GM23248 (cell line): ENCODE measurements at places on chromosomes 13 and 19. TPM values are rescaled to one million over a fixed set of nuclear protein-coding genes. Genes with fewer than 3 reads are reported as not detected.

- no peak for DNase-seq
These were observed 148.0 kb downstream of the DCLK1 start for GRCh38 chr13:35983206-35983605.

DNA sequence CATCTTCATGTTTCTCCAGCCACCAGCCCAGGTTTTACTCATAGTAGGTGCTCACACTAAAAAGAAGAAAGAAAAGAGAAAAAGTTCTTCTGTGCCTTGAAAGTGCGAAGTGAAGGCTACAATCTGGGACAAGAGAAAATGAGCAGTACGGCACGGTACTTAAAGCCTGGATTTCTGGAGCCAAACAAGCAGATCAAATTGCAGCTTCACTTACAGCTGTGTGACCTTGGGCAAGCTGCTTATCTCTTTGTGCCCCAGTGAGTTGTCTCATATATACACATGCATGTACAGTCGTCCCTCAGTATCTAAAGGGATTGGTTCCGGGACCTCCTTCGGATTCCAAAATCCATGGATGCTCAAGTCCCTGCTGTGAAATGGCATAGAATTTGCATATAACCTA, 41.8 kb downstream of the GSX1 start:
- no peak for DNase-seq

DNA sequence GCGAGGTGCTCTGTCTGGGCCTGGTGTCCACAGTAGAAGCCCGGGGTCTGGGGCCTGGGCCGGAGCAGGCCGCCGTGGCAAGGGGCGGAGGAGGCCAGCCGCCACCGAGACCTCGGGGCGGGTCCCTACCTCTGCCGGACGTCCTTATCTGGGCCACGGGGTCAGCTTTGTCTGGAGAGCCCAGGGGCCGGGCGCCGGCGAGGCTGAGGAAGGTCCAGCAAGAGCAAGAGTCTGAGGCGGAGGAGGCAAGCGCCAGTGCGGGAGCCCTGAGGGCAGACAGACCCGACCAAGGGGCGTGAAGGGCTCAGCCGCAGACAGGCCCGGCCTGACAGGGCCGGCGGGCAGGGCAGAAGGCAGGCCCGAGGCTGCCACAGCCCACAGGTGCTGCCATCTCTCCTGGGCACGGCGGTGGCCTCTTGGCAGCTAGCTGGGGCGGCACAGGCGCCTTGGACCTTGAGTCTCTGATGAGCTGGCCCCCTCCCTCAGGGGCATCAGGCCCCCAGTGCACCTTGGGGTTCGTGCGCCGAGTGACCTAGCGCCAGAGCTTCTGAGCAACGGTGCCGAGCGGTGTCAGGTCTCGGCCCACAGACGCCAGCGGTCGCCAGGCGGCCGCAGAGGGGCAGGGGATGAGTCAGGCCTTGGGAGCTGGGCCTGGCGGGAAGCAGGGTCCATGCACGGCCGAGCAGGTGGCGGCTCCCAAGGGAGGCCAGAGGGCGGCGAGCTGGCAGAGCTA, 19.1 kb upstream of the AKAP8 start:
- DNase-seq = no peak

DNA sequence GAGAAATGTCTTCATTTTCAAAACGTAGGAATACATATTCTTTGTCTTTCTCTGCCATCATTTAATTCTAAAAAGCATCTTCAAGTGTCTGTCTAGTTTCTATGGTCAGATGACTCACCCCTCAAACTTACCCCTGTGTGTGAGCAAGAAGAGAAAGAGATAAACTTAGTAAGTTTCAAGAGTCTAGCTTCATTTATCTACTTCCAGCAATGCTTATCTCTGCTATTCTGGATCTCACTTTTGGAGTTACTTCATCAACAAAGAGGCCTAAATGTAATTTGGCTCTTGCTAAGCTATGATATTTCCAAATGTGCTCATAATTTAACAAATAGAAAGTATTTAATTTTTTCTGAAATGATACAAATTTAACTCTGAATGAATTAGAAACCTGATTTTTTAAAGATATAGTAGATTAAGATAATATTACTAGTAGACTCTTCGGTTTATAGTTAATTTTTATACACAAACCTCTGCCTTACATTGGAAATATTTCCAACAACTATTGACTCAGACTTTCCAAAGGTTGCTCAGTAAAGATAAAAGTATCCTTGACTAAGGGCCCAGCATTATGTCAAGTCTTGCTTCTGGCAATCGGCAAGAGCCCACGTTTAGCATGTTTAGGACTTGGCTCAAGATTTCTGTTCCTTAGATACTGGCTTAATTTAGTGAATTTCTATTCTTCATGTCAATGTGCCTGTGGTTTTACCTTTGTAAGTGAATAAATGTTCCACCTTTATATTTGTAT, 1511.0 kb upstream of the SLC10A2 start:
- no peak for DNase-seq

DNA sequence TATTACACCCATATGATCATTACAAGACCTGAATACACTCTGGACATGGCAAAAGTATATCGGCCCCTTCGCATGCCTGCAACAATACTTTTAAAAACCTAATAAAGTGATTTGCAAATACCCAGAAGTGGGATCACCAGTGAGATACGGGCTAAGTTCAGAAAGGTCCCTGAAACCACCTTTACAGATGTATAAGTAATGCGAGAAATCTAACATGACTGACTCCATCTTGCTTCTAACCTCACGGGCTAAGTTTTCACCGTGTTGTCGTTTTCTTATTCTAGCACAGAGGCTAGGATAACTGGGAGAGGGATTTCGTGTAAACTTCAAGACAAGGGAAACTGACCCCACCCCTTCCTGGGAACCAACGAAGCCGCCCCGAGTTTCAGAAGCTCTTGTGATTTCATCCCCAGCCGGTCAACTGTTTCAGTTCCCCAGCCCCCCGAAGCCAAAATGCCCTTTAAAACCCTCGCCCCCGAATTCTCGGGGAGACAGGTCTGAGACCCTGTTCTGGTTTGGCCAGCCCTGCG, 703 bp downstream of the NEK3 start:
- DNase-seq = peak; percentile 74

GRCh38 chr13:113152984-113153809, 5.3 kb upstream of the PROZ start:
- DNase-seq = no peak

DNA sequence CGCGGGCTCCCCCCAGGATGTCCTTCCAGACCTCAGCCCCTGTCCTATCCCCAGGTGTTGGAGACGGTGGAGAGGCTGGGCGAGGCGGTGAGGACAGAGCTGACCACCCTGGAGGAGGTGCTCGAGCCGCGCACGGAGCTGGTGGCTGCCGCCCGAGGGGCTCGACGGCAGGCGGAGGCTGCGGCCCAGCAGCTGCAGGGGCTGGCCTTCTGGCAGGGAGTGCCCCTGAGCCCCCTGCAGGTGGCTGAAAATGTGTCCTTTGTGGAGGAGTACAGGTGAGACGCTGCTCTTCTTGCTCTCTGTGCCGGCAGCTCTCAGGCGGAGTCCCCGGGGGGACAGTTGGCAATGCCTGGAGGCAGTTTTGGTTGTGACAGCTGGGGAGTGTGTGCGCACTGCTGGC, 6.9 kb downstream of the TTYH1 start:
- DNase-seq = no peak

- DNase-seq = peak; percentile 32
These were observed 7.0 kb downstream of the PLVAP start for GRCh38 chr19:17370026-17370587.

DNA sequence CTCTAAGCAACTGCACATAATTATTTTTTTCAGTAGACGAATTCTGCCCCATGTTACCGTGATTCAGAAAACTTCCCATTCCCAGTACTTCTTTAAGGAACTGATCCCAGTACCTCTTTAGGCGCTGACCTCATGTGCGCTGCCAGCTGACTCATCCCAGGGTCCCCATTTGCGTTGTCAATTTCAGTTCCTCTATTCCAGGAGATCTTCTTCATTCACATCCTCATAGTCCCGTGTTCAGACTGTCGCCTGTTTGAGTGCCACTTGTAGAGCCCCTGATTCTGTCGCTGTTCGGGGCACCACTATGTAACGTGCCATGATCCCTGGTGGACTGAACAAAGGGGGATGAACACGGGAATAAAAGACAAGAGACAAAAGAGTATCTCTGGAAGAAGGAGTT, 16.4 kb downstream of the FPR3 start:
- DNase-seq = no peak

GRCh38 chr13:23637829-23638228, 67.6 kb downstream of the TNFRSF19 start:
- no peak for DNase-seq

GRCh38 chr19:17606590-17607185, 51.2 kb downstream of the COLGALT1 start:
- DNase-seq = no peak

DNA sequence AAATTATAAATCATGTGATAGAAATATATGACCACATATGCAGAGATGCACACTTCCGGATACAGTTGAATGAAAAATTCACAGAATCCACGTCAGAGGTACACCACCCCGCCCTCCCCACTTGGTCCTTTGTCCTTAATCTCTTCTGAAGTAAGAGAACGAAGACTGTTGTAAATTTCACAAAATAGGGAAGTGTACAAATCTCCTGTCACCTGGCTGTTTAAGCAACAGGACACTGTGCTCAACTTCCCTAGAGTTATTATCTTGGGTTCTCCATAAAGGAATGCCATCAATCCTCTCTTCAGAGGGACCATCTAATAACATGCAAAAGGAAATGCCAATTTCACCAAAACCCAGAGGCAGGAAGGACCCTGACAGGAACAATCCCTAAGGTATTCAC, 10.5 kb upstream of the CEACAM6 start:
- DNase-seq = no peak

DNA sequence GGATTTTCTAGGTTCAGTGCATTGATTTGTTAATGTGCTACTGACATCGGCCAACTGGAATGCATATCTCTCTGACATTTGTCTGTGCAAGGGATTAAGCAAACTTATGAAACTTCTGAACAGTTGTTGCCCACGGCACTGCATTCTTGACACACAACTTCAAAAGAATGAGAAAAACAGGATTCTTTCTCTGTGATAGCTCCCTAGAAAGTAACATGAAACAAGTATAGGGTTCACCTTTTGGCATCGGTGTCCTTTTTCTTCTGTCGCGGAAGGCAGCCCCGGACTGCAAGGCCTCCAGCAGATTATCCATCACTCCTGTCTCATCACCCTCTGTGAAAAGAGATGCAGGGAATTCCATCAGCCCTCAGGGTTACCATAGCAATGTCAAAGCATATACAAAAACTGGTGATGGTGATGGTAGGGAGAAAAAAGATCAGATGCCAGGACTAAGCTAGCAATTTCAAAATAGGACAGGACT, 389.2 kb downstream of the DIAPH3 start:
- DNase-seq = peak; percentile 81

- DNase-seq = no peak
These were observed 20.7 kb downstream of the LIG1 start for GRCh38 chr19:48149430-48149829.

- DNase-seq = peak; percentile 97
These were observed 20.0 kb upstream of the ERCC1 start for GRCh38 chr19:45443462-45444317.

DNA sequence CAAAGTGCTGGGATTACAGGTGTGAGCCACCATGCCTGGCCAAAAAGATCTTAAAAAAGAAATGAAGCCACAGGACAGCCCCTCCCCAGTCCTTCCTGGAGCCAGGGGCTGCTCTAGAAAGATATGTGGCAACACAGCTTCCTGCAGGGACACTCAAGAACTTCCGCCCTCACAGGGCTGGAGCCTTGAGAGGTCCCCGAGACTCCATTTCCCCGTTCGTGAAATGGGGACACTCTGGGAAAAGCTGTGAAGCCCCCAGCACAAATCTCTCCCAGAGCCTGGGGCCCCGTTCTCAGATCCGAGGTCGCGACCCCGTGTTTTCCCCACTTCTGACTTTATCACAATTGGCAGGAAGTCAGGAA, 2.5 kb upstream of the GPX4 start:
- no peak for DNase-seq

GRCh38 chr19:3821857-3822364, 35.7 kb upstream of the MATK start:
- DNase-seq = peak; percentile 53

GRCh38 chr19:41718761-41719160, 10.3 kb downstream of the CEACAM5 start:
- no peak for DNase-seq

- DNase-seq = no peak
These were observed 254.2 kb downstream of the GPC5 start for GRCh38 chr13:91652404-91653301.

DNA sequence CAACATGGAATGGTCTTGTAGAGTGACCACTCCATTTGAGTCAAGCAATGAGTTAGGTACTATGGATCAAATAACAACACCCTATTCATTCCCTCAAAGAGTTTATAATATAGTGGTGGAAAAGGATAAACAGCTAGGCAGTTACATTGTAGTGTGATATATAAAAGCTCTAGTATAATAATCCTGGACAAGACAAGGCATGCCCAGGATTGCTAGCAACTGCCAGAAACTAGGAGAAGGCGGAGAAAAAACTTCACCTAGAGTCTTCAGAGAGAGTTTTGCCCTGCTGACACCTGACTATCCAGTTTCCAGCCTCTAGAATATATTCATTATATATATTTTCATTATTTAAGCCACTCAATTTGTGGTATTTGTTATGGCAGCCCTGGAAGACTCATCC, 530.6 kb downstream of the KLF12 start:
- DNase-seq = no peak

GRCh38 chr13:44021422-44021821, 141.7 kb downstream of the LACC1 start:
- no peak for DNase-seq

DNA sequence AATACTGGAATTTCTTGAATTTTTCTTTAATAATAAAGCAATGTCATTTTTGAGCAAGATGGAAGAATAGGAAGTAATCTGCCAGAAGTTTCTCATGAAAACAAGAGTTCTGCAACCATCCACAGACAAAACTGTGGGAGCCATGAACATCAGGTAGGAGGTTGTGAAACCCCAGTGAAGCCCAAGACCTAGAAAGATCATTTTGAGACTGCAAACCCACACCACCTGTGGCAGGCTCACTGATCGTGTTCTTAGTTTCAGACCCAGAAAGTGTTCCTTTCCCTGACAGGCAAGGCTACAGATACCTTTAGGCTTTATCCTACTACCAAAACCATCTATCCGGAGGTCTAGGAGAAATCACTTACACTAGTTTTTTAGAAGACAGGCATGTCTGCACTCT, 2189.8 kb upstream of the PCDH20 start:
- no peak for DNase-seq

GRCh38 chr13:51584731-51585672, 740 bp downstream of the WDFY2 start:
- peak; percentile 77 for DNase-seq

- no peak for DNase-seq
These were observed 2.4 kb downstream of the CCDC194 start for GRCh38 chr19:17391371-17392151.

- peak; percentile 52 for DNase-seq
These were observed 62.0 kb upstream of the C1QTNF9B start for GRCh38 chr13:23959231-23959862.

The SPHK2 gene
- 5.2 and 7.2 TPM in 2 replicates for total RNA-seq

The MYH14 gene
- total RNA-seq = not detected in 2 replicates

The TRAPPC5 gene
- total RNA-seq = 68.1 and 134 TPM in 2 replicates

The CGB3 gene
- not detected in 2 replicates for total RNA-seq

The ZFP14 gene
- total RNA-seq = 1.7 and 3.0 TPM in 2 replicates

The C1QTNF9B gene
- total RNA-seq = not detected in 2 replicates

The NLRP9 gene
- total RNA-seq = not detected in 2 replicates

The C19orf85 gene
- not detected in 2 replicates for total RNA-seq

The DLL3 gene
- 2.1 TPM in 1 of 2 replicates, not detected in the other for total RNA-seq

The FAAP24 gene
- 1.3 and 2.4 TPM in 2 replicates for total RNA-seq

The C19orf81 gene
- total RNA-seq = not detected in 2 replicates

The PRKCG gene
- not detected in 2 replicates for total RNA-seq

The DHDH gene
- total RNA-seq = not detected in 2 replicates

The UPF3A gene
- total RNA-seq = 25.3 and 34.0 TPM in 2 replicates

The IL12RB1 gene
- not detected in 2 replicates for total RNA-seq
